ENCODE measurements at places on chromosomes 3 and 15.

GRCh38 chr3:31561891-31562290 is 29.2 kb downstream of the STT3B start:
- no peak for DNase-seq

DNA sequence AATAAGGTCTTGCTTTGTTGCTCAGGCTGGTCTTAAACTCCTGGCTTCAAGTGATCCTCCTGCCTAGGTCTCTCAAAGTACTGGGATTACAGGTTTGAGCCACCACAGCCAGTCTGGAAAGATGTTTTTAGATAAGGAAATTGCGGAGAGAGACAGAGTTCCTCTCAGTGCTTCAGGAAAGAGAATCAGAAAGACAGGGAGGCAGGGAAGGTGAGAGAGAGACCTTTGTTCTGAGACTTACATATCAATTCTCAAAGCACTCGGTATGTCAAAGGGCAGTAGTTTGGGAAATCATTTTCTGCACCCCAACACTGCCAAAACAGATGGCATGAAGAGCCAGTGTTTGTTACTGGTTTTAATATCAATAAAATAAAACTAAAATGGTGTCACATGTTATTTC is 13.1 kb upstream of the GCNT3 start:
- DNase-seq: no peak

- DNase-seq: peak; percentile 83
Observed at GRCh38 chr3:40086890-40087883, 222.3 kb upstream of the EIF1B start.

GRCh38 chr3:175274474-175275218 is 415.5 kb downstream of the NAALADL2 start:
- DNase-seq: peak; percentile 67

GRCh38 chr3:59802045-59802444 is 752.2 kb upstream of the CFAP20DC start:
- no peak for DNase-seq

DNA sequence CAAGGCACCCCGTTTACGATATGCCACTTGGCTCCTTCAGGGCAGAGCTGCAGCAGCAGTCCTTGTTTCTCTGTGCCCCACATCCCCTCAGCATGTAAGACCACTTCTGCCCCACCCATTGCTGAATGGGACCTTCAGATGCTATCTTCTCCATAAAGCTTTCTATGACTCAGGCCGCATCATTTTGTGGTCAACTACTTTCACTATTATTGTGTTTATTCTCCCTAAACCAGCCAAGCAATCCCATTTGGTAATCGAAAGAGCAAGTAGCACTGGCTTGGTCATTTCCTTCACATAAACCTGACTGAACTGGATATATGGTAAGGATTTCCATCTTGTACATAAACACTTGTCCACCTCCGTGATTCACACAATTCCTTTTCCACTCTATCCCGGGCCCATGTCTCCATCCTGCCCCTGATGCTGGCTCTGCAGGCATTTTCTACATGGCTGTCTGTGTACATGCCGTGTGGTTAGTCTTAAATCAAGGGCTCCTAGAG is 25.7 kb downstream of the LIPC start:
- no peak for DNase-seq

DNA sequence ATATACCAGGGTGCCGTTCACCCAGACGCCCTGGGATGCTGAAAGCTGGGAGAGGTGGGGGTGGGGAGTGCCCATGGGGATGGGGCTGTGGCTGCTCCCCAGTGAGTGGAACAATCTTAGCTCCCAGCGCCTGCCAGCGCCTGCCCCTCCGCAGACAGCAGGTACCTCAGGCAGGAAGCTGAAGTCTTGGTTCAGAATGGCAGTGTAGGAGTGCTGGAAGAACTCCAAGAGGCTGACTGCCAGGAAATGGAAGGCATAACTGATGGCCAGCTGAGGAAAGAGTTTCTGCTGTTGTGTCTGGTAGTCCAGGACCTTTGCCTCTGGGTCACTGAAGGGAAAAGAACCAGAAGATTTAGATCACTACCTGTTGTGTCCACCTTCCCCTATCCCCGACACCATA is 8.4 kb downstream of the ACOX2 start:
- DNase-seq: no peak

- DNase-seq: no peak
Observed at GRCh38 chr3:31002730-31003129, 108.3 kb upstream of the GADL1 start.

- DNase-seq: no peak
Observed at GRCh38 chr3:49927798-49928197, 1.8 kb downstream of the MON1A start.

GRCh38 chr3:190514413-190515153 is 698 bp downstream of the IL1RAP start:
- peak; percentile 49 for DNase-seq

- no peak for DNase-seq
Observed at GRCh38 chr3:49566312-49566711, 12.0 kb downstream of the BSN start.

- DNase-seq: no peak
Observed at GRCh38 chr3:89490129-89490528, 382.7 kb downstream of the EPHA3 start.

DNA sequence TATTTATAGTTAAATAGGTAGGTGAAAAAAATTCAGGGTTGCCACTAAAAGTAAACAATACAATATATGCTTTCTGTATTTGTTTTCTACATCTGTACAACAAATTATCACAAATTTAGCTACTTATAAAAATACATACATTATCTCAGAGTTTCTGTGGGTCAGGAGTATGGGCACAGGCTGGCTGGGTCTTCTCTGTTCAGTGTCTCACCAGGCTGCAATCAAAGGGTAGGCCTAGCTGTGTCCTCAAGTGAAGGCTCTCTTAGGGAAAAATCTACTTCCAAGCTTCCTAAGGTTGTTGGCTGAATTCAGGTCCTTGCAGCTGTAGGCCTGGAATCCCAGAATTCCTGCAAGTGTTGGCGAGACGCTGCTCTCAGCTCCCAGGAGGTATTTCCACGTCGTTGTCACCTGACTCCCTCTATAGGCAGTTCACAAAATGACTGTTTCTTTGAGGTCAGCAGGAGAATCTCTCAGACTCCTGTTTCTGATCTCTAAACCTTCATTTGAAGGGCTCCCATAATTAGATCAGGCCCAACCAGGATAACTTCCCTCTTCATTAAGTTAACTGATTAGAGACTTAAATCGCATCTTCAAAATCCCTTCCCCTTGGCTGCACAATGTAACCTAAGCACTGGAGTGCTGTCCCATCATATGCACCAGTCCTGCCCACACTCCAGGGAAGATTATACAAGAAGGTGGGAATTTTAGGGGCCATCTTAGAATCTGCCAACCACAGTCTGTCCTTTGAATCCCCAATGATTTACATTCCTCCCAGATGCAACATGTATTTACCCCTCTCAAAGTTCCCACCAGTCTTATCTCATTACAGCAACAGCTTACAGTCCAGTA is 296.6 kb downstream of the SUCLG2 start:
- peak; percentile 61 for DNase-seq

DNA sequence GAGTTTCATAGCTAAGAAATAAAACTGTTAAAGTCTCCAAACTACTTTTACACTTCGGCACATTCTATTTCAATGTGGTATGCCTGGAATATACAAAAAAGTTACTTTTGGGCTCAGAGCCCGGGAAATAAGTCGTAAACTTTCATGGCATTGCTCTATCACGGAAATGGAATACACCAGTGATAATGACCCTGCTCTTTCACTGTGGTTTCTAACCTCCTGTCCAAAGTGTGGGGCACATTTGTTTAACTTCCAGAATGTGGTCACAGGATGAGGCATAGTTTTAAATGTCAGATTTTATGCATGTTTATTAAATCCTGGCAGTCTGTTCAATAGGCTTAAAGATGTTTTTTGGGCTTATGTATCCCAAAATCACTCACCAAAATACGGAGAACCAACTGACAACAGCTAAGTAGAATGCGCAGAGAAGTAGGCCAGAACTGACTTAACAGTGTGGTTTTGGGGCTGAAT is 5.1 kb downstream of the CXCR6 start:
- DNase-seq: no peak

DNA sequence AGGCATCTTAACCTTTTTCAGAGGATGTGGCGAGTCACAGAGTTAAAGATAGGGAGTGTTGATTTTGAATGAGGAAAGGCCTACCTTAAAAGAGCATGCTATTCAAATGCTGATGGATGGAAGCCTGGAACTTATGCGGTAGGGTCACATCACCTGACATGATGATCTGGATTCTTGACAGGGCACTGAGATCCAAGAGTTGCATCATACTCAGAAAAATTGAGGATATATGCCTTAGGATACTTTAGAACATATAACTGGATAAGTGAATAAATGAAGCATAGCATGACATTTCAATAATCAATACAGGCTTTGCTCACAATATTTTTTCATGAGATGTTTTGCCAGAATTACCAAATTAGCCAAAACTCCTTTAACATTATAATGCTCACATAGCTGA is 20.1 kb upstream of the SECISBP2L start:
- no peak for DNase-seq

- no peak for DNase-seq
Observed at GRCh38 chr15:40265875-40266274, 17.0 kb downstream of the ANKRD63 start.

DNA sequence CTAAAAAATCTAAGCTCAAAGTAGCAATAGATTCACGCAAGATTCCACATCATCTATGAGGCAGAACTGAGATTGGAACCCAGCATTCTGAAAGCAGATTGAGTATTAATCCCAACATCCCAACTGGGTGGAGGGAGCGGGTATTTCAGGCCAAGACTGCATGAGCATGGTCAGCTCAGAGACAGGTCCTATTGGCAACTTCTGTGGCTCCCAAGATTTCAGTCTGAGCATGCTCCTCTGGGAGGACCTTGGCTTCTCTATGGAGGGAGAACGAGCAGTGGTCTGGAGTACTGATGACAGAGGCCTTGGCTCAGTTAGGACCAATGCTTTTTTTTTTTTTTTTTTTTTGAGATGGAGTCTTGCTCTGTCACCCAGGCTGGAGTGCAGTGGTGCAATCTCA is 4.0 kb upstream of the ITGA11 start:
- DNase-seq: no peak

- no peak for DNase-seq
Observed at GRCh38 chr3:15264486-15264885, 58.4 kb downstream of the CAPN7 start.

DNA sequence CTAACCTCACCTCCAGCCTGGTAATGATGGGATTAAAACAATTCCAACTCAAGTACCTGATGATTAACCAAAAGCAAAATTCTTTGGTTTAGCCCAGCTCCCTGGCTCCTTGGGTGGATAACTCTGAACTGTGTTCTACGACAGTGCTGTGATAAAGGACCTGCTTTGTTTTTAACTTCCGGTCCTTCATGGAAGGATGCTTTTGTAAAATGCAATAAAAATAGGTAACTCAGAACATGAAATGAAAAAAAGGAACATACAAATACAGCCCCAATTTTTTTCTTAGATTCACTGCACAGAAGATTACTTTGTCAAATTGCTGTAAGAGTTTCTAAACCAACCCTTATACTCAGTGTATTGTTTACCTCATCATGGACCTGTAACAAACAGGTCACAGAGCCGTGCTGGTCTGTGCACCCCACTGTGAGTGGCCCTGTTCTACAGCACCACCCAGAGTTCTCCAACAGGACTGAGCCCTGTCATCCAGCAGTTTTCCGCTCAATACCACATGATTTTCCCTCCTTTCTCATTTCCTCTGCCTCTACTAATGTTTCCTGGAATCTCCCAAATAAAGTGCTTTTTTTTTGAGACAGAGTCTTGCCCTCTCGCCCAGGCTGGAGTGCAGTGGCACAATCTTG is 4.9 kb upstream of the PCYT1A start:
- no peak for DNase-seq

DNA sequence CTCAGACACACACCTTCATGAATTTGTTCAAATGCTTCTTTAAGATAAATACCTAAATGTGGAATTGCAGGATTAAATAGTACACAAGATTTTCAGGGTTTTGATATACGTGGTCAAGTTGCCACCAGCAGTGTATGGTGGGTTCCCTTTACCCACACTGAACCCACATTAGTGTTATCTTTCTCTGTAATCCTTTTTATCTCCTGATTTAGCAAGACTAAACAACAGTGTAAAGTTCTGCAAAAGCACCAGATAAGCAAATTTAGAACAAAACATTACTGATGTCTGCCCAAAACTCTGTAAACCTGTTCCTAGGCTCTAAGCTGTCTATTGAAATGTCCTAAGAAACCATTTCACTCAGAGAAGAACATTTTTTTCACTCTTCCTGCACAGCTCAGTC is 352.9 kb downstream of the FHIT start:
- no peak for DNase-seq

- DNase-seq: no peak
Observed at GRCh38 chr3:121584418-121584817, 8.8 kb upstream of the FBXO40 start.

DNA sequence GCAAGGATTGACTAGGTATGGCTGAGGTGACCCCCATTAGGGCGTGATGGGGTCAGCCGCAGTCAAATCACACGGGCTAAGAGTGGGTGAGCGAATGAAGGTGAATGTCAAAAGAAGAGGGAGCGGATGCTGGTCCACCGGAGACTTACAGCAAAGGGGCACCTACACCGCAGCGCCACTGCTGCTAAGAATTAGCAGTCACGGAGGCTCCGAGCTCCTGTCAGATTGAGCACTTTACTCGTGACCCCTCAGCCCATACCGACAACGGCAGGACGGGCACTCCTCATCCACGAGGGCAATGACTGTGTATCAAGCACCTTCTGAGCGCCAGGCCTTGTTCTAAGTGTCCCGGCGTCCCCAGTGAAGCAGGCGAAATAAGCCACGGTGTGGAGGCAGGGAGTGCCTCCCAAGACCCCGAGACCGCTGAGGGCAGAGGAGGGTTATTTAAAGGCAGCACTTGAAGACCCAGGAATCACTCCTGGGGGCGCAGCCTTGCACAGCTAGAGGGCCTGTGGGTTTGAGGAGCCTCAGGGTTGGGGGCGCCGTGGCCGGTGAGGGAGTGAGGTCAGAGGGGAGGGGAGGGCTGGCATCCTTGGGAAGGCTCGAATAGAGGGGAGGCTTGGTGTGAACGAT is 61.6 kb upstream of the GATA2 start:
- DNase-seq: no peak

- peak; percentile 13 for DNase-seq
Observed at GRCh38 chr3:16349986-16350596, 85.1 kb downstream of the OXNAD1 start.

DNA sequence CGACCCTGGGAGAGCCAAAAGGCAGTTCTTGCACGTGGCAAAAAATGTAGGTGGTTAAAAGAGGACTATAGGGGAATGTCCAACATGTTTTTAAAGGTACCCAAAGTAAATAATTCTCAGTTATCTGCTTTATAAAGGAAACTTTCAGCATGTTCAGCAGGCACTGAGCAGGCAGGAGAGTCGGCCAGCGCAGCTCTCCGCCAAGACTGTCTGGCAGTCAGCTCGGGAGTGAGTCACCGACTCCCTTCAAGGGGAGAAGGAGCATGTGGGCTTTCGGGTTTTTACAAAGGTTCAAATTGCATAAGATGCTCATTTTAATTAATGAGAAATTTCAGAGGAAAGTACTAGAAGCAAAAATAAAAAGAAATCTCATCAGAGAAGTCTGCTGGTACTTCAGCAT is 7.0 kb downstream of the GABRA5 start:
- DNase-seq: no peak

GRCh38 chr15:91992945-91993344 is 139.4 kb downstream of the SLCO3A1 start:
- DNase-seq: no peak
